NCI-H1092 treated with DMSO at 0.1 percent for 48 hours (cell line): ENCODE measurements at places on chromosomes 6 and 20.

DNA sequence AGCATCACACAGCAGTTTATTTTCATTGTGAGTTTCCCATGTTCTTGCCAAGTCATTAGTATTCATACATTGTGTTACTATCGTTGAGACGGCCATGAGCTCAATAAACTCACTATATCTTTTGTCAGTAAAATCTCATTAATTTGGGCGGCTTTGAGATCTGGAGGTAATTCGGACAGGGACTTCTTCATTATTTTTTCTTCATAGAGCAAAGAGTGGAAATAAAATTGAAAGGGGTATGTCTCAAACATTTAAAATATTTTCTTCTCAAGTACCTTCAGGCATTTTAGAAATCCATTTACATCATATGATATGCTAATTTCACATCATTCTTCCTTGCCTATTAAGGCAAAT, 14.6 kb downstream of the NOX3 start:
- DNase-seq, result no peak

DNA sequence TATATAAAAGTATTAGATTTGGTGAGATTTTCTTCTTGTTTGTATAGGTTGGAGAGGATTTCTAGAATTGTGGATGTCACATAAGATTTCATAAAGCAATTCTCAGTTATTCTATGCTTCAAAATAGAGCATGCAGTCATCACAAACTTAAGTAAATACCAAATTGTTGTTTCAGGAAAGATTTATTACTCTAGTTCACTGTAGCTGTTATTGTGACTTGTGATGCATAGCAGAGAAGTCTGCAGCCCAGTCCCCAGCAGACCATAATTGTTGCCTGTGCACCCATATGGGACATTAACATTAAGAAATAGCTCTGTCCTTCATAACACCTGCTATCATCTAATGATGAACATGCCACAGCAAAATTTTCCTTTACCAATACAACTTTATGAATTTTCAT, 228.0 kb upstream of the FAM83B start:
- no peak for DNase-seq

GRCh38 chr6:129390900-129391299, 319.1 kb downstream of the ARHGAP18 start:
- no peak for DNase-seq

DNA sequence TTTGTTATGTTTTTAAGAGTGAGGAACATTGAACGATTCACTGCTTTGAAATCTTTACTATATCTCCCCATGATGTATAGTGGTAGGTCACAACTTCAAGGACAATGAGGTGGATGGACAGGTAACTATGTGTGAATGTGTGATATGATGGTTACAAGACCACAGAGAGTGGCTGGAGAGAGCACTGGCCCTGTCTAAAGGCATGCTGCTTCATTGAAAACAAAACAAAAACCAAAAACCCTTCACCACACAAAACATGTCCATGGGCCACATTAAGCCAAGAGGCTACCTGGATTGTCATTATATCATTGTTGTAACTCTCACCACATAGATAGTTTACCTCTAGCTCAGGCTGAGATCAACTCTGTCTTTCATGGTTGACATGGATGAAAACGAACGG, 180.6 kb upstream of the TENT5A start:
- DNase-seq, result no peak

DNA sequence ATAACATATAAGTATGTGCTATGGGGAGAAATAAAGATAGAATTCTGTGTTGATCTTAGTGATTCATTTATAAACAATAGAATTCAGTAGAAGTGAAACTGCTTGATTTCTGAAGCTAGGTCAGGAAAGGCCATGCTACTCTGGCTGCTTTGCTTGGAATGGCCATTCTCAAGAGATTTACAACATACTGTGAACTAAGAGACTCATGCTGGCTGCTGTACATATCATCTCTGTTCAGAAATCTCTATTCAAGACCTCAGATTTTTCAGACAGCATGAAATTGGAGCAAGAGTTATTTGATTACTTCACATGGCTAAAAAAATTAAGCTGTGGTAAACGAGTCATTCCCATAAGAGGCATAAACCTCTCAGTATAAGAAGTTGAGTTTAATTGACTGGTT, 662.6 kb downstream of the BCKDHB start:
- no peak for DNase-seq

DNA sequence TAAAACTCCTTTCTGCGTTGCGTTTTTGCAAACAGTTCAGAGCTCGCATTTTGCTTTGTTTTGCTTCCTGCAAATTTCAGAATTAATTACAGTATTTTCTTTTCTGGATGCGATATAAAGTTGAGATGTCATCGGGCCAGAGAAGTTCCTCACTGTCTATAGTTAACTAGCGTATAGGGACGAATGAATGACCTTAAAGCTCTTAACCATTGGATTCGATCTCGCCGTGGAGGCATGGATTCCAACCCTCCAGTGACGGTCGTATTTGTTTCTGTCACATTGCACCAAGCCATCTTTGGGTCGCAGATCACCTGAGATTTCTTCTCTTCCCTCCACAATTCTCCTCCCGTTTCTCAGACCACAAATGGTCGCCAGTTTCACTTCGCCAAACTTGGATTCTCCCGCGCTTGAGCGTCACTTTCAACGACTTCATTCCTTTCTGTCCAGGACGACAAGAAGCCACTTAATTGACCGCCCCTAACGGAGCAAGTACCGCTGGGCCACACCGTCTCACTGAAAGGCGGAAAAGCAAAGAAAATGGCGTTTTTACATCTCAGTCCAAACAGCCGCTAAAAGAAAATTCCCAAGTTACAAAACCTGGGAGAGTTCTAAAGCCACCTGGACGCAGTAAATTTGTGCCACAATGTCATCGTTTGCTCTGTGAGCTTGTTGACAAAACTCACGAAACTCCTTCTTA, 85.3 kb upstream of the ZNF184 start:
- no peak for DNase-seq

GRCh38 chr6:41269716-41270115, 16.8 kb downstream of the TREM1 start:
- DNase-seq, result no peak

DNA sequence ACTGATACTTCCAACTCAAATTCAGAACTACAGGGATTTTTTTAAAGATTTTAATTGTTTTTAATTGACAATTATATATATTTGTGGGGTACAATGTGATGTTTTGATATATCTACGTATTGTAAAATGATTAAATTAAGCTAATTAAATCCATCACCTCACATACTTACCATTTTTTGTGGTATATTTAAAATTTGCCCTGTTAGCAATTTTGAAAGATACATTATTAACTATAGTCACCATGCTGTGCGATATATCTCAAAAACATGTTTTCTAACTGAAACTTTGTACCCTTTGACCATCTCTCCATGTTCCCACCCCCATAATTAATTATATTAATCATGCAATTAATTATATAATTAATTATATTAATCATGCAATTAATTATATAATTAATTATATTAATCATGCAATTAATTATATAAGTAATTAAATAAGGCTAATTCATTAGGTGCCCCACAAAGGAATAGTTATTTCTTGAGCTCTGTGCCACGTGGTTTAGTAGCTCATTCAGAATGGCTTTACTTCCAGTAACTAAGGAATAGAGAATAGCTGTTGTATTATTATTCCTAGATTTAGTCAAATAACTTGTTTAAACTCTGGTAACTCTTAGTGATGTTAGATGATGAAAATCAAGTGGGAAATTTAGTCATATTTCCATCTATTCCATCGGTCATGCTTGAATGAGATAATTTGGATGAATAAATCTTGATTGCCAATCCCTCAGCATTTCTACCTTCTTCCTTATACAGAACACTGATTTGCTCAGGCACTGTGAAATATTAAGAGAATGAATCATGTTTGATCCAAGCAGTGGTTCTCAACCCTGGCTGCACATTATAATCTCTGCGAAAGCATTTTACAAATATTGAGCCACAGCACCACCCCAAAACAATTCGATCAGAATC, 25.1 kb downstream of the LOC128125822 start:
- DNase-seq, result no peak

DNA sequence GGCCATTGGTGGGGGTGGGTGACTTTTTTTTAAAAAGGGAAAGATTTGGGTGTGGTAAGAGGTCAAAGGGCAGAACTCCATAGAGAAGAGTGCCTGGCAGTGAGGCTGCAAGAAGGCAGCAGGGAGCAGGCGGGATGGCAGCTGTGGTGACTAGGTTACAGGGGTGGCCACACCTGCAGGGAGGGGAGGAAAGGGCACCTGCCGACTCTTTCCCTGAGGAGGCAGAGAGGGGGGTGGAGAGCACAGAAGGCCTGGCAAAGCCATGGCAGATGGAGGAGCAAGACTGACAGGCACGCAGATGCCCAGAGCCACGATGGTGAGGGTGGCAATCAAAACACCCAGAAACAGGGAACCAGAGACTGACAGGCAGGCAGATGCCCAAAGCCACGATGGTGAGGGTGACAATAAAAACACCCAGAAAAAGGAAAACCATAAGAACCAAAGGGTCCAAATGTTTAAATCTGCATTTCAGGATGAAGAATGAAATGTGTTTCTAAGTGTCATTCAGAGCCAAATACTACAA, 19.3 kb downstream of the CST7 start:
- no peak for DNase-seq

DNA sequence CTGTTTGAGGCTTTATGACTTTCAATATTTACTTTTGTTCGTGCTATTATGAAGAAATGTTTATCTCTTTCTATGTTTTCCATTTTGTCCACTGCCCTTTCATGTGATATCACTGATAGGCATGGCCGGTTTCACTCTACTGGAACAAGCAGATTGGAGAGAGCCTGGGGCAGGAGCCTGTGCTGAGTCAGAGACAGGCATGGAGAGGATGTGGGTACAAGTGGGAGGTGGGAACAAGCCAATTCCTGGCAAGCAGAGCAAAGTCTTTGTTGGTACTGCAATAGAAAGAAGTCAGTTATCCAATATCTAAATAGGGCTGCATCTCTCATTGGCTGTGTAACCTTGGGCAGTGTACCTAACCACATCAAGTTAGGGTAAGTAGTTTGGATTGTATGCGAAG, 545.6 kb upstream of the MAP3K7 start:
- DNase-seq, result no peak

- DNase-seq, result no peak
These were observed 6.9 kb upstream of the SPDEF start for GRCh38 chr6:34562861-34563512.

DNA sequence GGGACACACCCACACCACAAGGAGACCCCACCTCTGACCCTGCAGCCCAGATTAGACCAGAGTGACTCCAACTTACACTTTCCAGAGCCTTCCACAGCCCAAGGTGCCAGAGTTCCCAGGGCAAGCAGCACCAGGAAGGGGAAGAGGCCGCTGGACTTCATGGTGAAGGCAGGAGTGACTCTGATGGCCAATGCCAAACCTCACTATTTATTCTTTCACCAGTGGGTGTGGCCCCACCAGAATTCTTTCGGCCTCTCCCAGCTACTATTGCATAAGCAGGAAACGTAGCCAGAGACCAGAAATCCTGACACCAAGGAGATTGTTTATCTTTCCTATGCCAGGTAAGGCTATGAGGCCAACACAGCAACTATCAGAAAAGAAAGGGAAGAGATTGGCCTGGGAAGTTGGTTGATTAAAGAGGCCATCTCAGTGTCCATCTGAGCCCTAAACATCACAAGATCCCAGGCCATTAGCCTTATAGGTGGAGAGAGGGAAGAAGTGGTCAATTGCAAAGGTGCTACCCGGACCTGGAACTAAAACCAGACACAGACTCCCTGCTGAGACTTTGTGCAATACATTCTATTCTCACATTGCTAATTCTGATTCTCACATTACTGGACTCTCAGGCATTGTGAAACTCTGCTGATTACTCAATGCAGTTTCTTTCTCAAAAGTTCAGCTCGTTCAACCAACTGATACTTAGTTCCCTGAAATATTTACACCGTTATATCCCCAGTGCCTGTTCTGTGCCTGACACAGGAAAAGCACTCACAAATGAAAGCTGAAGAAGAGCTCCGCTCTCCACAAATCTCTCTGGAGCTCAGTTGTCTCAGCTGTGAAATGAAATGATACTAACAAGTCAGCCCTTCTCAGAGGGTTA, at the start of gene SLPI:
Gene SLPI, minus strand, starts transcription at position 182 of the 880 bp plus-strand sequence. Its CDS starts 21 bp downstream, at position 161.
- no peak for DNase-seq

- peak; percentile 96 for DNase-seq
These were observed 53.3 kb upstream of the DACT2 start for GRCh38 chr6:168372889-168373288.

- no peak for DNase-seq
These were observed 9.6 kb upstream of the DEFB121 start for GRCh38 chr20:31415653-31416052.

DNA sequence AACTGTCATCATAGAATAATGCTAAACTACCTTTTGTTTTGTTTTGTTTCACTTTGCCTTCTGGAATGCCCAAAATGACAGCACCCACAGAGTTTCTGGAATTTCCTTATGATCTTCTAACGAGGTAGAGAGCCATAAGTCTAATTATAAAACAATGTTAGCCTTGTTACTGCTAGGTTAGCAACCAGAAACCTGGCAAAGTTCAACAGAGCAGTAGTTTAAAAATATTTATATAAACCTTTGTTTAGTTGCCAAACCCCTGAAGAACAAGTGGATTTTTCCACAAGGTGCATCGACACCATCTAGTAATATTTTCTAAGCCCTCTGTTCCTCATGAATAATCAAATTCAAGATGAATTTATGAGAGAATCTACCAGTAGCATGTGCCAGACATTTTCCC, 27.6 kb upstream of the IPCEF1 start:
- no peak for DNase-seq

- no peak for DNase-seq
These were observed 129.6 kb downstream of the EDN1 start for GRCh38 chr6:12419631-12420272.

- DNase-seq, result no peak
These were observed 2.5 kb upstream of the TMEM244 start for GRCh38 chr6:129863664-129864063.

DNA sequence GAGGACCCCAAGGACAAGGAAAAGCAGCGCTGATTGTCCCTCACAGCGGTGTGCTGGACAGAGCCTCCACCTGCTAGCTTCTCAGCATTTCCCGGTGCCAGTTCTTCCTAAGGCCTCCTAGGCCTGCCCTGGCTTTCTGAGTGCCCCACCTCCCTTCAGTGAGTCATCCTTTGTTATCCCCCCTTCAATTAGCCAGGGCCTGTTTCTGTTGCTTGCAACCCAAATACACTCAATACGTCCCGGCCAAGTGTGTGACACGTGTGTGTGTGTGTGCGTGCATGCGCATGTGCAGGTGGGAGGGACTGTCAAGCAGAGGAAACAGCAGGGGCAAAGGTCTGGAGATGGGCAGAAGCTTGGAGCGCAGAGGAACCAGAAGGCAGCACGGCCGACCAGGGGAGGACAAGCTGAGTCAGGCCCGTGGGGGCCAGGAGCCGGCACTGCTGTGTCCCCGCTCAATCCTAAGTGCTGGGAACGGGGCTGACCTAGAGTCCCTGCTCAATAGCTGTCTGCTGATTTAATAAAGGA, 159.8 kb downstream of the PREX1 start:
- DNase-seq, result no peak

DNA sequence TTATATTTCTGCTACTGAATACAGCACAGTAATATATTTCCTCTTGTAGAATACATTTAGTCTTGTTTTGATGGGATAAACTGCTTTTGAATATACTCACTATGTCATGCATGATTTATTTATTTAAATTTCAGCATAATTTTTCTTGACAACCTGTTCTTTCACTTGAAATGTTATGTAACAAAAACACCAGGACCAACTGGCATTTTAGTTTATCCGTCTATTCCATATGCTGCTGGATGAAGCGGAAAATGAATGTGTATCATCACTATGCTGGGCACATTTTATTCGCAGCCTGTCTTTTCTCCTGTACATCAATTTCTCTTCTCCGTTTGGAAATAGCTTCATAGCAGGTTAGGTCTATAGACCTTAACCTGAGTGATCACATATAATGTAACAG, 206.8 kb upstream of the PLCB4 start:
- no peak for DNase-seq

GRCh38 chr6:56628105-56628504, 14.6 kb downstream of the DST start:
- DNase-seq, result no peak
